Fibroblast of skin of right quadriceps (primary cell): ENCODE measurements at places on chromosomes 5 and 9.

DNA sequence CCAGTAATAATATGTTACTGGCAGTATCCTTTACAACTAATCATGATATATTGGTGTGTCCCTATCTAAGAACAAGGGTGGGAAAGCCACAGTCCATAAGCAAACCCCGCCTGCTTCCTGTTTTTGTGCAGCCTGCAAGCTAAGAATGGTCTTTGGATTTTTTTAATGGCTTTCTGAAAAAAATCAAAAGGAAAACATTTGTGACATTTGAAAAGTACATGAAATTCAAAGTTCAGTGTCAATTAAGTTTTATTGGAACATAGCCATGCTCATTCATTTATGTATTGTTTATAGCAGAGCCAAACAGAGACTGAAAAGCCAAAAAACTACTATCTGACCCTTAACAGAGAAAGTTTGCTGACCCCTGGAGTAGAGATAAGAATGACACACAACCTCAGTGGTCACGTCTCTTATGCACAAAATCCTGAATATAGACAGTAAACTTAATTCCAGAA lies 12.8 kb upstream of the TMEM245 start:
- DNase-seq: no peak

- DNase-seq: peak; percentile 31
These were observed 45.3 kb downstream of the INSYN2B start for GRCh38 chr5:169934990-169935389.

GRCh38 chr5:108421713-108422112 lies 39.8 kb upstream of the FBXL17 start:
- peak; percentile 30 for DNase-seq

GRCh38 chr5:179806250-179807048 lies at the start of gene MGAT4B:
TSS of gene MGAT4B (minus strand) at chr5:179806866. CDS start at chr5:179806583, 283 bp downstream.
- peak; percentile 74 for DNase-seq

GRCh38 chr9:124297915-124298645 lies 40.3 kb downstream of the NEK6 start:
- DNase-seq: no peak

- peak; percentile 43 for DNase-seq
These were observed 142.3 kb upstream of the OTULINL start for GRCh38 chr5:14439087-14439871.

DNA sequence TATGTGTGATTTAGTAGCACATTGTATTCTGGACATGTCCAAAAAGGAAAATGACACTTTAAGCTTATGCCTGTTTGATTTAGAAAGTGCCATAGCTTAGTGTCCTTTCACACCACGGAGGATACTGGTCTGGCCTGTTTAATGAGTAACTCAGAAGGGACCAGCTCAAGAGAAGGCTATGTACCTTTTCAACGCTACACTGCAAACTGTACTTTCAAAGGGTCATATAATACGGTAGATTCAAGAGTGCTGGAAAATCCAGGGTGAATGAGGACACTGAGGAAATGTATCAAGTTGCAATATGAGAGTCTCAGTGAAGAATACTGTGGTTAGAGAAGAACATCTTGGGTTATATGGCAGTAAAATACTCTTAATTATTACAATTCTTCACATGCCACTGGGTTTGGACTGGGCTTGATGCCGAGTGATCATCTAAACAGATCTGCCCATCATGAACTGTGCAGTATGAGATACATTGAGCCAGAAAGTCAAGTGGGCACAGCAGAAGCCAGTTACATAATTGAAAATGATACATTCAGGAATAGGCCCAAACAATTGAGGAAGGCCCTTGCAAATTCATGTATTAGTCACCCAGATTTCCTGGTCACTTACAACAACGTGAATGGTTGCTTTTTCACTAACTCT lies 1211.5 kb upstream of the CDH9 start:
- peak; percentile 5 for DNase-seq

GRCh38 chr9:35618854-35619799 lies 914 bp upstream of the CD72 start:
- DNase-seq: no peak

- DNase-seq: no peak
These were observed 17.9 kb downstream of the PRLR start for GRCh38 chr5:35212122-35212982.

- no peak for DNase-seq
These were observed 6.3 kb downstream of the SLC25A51 start for GRCh38 chr9:37897665-37898064.

DNA sequence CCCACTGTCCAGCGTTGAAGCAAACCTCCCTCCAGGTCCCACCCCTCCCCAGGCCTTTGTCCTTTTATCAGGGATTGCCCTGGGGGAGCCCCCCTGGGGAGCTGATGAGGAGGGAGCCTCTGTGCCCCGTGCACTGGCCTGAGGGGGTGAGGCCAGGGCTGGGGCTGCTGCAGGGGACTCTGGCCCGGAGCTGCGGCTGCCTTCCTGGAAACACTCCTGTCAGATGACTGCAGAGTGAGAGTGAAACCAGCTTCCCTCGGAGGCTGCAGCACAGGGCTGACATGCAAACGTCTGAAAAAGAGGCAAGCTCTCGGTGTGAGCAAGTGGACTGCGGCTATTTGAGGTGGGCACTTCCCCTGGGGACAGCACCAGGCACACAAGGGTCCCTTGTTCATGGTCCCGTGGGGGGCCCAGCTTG lies 4.6 kb upstream of the TRAF2 start:
- no peak for DNase-seq

- DNase-seq: no peak
These were observed 18.6 kb downstream of the HOMER1 start for GRCh38 chr5:79495311-79495710.

DNA sequence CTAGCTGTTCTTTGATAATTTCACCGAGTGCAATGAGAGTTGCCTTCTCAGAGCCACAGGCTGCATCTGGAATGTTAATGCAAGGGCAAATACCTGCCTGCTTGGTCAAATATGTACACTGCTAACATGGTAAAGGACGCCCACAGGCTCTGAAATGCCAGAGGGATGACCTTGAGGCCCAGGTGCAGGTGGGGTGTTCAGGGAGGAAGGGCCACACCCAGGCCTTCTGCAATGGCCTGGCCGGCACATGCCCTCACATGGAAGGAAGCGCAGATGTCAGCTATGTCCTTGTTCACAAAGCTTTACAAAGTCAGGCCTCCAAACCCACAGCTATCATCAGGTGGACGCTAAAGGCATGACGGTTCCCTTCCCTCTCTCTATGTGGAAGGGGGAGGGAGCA lies 48.6 kb downstream of the HRH2 start:
- DNase-seq: no peak
